Peyer's patch (tissue), 4 donors: ENCODE measurements at places on chromosomes 2 and 18. TPM values are rescaled to one million over a fixed set of nuclear protein-coding genes. Genes with fewer than 3 reads are reported as not detected.

Gene PLA2R1
- total RNA-seq, result 11.6 TPM

Gene GAREM1
- total RNA-seq, result 23.6 TPM

Gene RAX
- total RNA-seq, result not detected

Gene FAP
- total RNA-seq, result not detected

Gene TUBA4B
- total RNA-seq, result not detected

Gene B3GNT7
- 75.3 TPM for total RNA-seq

Gene MEP1B
- 1,014 TPM for total RNA-seq

Gene IL18R1
- total RNA-seq, result 3.6 TPM

Gene CNDP1
- 0.53 TPM for total RNA-seq

Gene DYSF
- total RNA-seq, result 3.7 TPM
